CD4-positive, CD25-positive, alpha-beta regulatory T cell (primary cell): ENCODE measurements at places on chromosomes 12 and 14. TPM values are rescaled to one million over a fixed set of nuclear protein-coding genes. Genes with fewer than 3 reads are reported as not detected.
A peak's percentile ranks its signal among the peaks of the same experiment; 100 is the strongest.

The ASPG gene
- not detected for polyA plus RNA-seq

The SLC25A47 gene
- polyA plus RNA-seq, result not detected

DNA sequence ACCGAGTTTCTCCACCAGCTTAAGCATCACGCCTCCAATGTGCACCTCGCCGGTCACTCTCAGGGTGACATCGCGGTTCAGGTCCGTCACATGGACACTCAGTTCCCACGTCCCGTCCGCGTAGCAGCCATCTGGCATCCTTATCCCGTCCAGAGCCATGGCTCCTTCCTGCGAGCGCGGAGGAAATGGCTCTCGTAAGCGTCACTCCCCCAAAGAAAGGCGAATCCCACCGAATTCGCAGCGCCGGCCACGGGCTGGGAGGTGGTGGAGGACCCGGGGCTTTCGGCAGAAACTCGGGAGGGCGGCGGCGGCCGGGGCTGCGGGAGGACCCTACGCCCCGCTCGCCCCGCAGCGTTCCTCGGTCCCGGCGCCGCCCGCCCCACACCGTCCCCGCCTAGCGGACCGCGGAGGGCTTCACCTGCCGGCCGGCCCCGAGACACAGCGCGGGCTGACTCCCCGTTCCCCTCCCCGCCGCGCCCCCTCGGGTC lies 396 bp downstream of the FERMT2 start:
- H3K4me3 ChIP-seq, result peak overlapping the region; percentile 75
- peaks cover 26% of the 10 kb centered on the region for H3K4me1 ChIP-seq
- no peaks in the 10 kb centered on the region for H3K36me3 ChIP-seq
- H3K27ac ChIP-seq, result no peak overlapping the region
- peak; percentile 23 for DNase-seq
- peaks cover 46% of the 10 kb centered on the region for H3K27me3 ChIP-seq

DNA sequence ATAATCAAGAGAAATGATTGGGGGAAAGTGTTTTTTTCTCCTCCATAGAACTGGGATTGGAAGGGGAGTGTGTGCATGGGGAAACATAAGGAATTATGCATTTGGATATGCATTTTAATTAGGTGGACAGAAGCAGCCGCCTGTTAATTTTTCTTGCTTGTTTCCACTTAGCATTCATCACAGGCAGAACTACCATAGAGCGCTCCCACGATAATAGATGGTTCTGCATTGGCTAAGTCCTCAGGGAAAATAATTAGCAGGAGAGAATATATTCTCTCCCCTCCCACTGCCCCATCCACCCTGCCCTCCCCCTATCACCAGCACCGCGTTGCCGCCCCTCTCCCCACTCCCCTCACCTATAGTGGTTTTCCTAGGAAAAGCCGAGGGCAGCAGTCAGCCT lies 11.4 kb downstream of the DPF3 start:
- H3K4me3 ChIP-seq, result no peak overlapping the region
- H3K27me3 ChIP-seq, result no peaks in the 10 kb centered on the region

DNA sequence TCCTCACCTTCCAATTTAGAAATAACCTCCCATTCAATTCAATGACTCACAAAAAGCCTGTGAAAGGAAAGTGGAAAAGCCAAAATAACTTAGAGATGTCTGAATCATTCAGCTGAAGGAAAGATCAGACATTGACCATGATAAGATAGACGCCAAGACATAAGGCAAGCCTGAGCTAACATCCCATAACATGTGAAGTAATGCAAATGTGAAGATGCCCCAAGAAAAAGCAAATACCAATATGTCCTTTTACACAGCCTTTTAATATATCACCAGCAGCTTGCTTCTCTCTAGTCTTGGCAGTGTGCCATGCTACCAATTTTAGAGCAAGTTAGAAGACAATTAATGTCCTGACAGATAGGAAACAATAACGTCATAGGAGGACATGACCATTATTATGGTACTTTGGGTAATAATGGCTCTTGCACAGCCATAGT lies 2.4 kb upstream of the NUMB start:
- peaks cover 31% of the 10 kb centered on the region for H3K4me1 ChIP-seq
- no peak overlapping the region for H3K27ac ChIP-seq
- H3K27me3 ChIP-seq, result no peaks in the 10 kb centered on the region
- H3K36me3 ChIP-seq, result no peaks in the 10 kb centered on the region

DNA sequence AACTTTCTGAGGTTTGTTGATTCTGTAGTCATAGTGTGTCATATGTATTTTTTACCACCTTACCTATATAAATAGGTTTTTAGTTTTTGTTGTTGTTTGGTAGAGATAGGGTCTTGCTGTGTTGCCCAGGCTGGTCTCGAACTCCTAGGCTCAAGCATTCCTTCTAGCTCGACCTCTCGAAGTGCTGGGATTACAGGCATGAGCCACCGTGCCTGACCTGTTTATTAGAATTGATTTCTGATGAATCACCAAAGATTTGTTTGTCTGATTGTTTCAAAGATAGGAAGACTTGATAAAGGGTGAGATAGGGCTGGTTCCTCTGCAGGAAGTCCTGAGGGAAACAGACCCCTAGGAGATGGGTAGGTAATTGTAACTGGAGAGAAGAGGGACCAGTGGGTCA lies 481.6 kb downstream of the PCNX1 start:
- H3K27ac ChIP-seq, result no peak overlapping the region
- H3K4me1 ChIP-seq, result peaks cover 3% of the 10 kb centered on the region
- no peak overlapping the region for H3K4me3 ChIP-seq
- DNase-seq, result no peak
- no peaks in the 10 kb centered on the region for H3K36me3 ChIP-seq

DNA sequence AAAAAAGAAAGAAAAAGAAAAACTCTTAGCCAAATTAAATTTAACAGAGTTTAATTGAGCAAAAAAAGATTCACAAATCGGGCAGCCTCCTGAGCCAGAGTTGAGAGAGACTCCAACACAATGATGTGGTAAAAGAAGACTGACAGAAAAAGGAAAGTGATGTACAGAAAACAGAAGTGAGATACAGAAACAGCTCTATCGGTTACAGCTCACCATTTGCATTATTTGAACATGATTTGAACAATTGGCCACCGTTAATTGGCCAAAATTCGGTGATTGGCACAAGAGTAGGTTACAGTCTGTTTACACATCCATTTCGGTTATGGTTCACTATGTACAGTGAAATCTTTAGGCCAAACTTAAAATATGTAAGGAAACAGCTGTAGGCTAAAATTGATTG lies 117.7 kb downstream of the SPTSSA start:
- no peaks in the 10 kb centered on the region for H3K27me3 ChIP-seq
- no peak overlapping the region for H3K27ac ChIP-seq
- DNase-seq, result no peak
- no peaks in the 10 kb centered on the region for H3K4me1 ChIP-seq

- no peaks in the 10 kb centered on the region for H3K36me3 ChIP-seq
- DNase-seq, result no peak
- no peaks in the 10 kb centered on the region for H3K27me3 ChIP-seq
- no peak overlapping the region for H3K27ac ChIP-seq
- no peak overlapping the region for H3K4me3 ChIP-seq
Measured at GRCh38 chr14:78153064-78153341, 17.2 kb upstream of the NRXN3 start.

The SLC5A8 gene
- polyA plus RNA-seq, result not detected

- H3K4me1 ChIP-seq, result no peaks in the 10 kb centered on the region
- no peaks in the 10 kb centered on the region for H3K36me3 ChIP-seq
- H3K4me3 ChIP-seq, result no peak overlapping the region
- no peak overlapping the region for H3K27ac ChIP-seq
Measured at GRCh38 chr14:51682411-51682810, 30.7 kb downstream of the FRMD6 start.

- no peak for DNase-seq
- H3K36me3 ChIP-seq, result no peaks in the 10 kb centered on the region
- no peak overlapping the region for H3K4me3 ChIP-seq
- no peaks in the 10 kb centered on the region for H3K4me1 ChIP-seq
- no peak overlapping the region for H3K27ac ChIP-seq
- no peaks in the 10 kb centered on the region for H3K27me3 ChIP-seq
Measured at GRCh38 chr12:93079271-93079670, 150.2 kb upstream of the EEA1 start.

The KRT6C gene
- not detected for polyA plus RNA-seq

The PMEL gene
- polyA plus RNA-seq, result 0.57 TPM

- no peaks in the 10 kb centered on the region for H3K36me3 ChIP-seq
- no peak for DNase-seq
- H3K4me3 ChIP-seq, result no peak overlapping the region
- no peaks in the 10 kb centered on the region for H3K4me1 ChIP-seq
Measured at GRCh38 chr12:24349051-24349799, 399.8 kb upstream of the SOX5 start.

The PRICKLE1 gene
- polyA plus RNA-seq, result not detected

- no peaks in the 10 kb centered on the region for H3K27me3 ChIP-seq
- no peaks in the 10 kb centered on the region for H3K4me1 ChIP-seq
- DNase-seq, result no peak
- H3K27ac ChIP-seq, result no peak overlapping the region
Measured at GRCh38 chr12:39867631-39868327, 238.1 kb downstream of the SLC2A13 start.

The INHBC gene
- polyA plus RNA-seq, result not detected

DNA sequence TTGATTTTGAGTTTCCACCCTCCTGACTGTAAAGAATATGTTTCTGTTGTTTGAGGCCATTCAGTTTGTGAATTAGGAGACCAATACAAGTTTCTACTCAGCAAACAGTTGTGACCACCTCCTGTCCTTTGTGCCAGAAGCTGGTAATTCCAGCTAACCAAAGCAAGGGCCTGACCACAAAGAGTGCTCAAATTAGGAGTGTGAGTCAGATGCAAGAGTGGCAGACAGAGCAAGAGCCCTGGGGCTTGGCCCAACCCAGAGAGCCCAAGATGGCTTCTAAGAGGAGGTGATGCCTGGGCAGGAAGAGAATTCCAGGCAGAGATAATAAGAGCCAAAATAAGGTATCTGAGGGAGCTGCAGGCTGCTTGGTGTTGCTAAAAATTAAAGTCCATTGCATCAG lies 77.7 kb upstream of the C14orf132 start:
- H3K27ac ChIP-seq, result no peak overlapping the region
- H3K27me3 ChIP-seq, result no peaks in the 10 kb centered on the region
- no peaks in the 10 kb centered on the region for H3K36me3 ChIP-seq
- H3K4me3 ChIP-seq, result no peak overlapping the region
- no peak for DNase-seq

DNA sequence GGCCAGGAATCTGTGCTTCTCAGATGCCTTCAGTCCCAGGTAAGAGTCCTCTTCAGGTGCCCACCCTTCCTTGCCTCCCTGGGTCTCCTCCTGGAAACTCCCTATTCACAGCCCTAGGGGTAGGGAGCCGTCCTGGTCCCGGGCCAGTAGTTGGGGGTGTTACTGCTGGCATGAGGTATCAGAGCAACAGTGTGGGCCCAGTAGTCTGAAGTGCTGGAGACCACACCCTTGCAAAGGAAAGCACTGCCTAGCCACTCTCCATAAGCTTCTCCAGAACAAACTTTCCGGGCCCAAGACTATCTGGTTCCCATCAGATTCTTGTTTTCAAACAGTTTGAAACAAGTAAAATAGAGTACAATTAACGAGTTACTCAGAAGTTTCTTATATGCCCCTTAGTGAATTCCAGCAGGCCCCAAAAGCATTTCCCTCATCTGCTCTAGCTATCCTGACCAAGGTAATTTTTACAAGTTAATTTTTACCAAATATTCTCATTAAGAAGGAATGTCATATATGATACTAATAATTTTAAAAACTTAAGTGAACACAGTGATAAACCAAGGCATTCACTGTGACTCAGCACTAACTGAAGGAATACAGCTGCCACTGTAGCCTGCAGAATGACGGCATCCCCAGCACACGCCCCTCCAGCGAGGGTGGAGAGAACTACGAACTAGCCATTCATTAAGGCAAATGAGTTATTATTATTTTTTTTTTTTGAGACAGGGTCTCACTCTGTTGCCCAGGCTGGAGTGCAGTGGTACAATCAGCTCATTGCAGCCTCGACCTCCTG lies 49.4 kb downstream of the MOK start:
- no peak overlapping the region for H3K4me3 ChIP-seq
- H3K27me3 ChIP-seq, result no peaks in the 10 kb centered on the region
- no peaks in the 10 kb centered on the region for H3K36me3 ChIP-seq
- no peak overlapping the region for H3K27ac ChIP-seq

DNA sequence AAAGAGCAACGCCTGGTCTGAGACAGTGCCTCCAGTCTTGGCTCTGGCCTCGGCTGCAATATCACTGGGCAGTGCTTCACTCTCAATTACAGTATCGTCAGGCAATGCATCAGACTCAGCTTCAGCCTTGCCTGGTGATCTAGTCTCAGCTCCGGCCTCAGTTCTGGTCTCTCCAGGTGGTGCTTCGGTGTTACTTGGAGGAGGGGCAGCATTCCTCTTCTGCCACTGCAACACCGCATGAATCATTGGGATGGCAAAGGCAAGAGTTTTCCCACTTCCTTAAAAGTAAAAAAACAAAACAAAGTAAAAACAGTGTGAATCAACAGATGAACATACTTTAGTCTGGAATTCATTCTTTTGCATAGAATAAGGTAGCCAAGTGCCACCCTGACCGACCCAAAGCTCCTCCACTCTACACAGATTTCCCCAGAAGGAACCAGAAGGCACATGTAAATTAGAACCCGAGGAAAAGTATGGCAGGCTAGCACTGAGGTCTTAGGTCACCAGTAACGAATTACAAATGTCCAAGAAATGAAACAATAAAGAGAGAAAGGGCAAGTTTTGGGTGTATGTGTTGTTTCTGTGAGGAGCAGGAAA lies 18.6 kb downstream of the DDX24 start:
- DNase-seq, result no peak
- H3K4me3 ChIP-seq, result no peak overlapping the region
- H3K27me3 ChIP-seq, result no peaks in the 10 kb centered on the region

GRCh38 chr14:90042496-90043252 lies 19.1 kb upstream of the KCNK13 start:
- H3K4me3 ChIP-seq, result no peak overlapping the region
- peaks cover 47% of the 10 kb centered on the region for H3K36me3 ChIP-seq
- no peak overlapping the region for H3K27ac ChIP-seq
- H3K27me3 ChIP-seq, result no peaks in the 10 kb centered on the region
- H3K4me1 ChIP-seq, result no peaks in the 10 kb centered on the region

The IAPP gene
- not detected for polyA plus RNA-seq

DNA sequence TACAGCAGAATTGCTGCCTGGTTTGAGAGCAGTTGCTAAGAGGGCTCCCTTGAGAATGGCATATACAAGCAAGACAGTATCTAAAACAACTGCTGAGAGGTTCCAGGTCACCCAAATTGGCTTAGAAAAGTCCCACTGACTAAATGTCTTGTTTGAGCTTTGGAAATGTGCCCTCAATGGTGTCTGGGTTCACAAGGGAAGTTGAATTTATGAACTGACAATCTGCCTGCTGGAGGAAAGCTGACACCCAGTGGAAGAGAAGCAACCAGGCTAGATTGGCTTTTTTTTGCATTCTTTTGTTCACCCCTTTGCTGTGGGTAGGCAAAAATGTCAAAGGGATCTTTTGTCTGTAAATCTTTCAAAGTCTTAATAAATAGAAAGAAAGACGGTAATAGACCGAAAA lies 44.6 kb upstream of the NPFF start:
- no peak overlapping the region for H3K4me3 ChIP-seq
- DNase-seq, result no peak
- no peak overlapping the region for H3K27ac ChIP-seq
- no peaks in the 10 kb centered on the region for H3K27me3 ChIP-seq
- H3K4me1 ChIP-seq, result no peaks in the 10 kb centered on the region
